ENCODE measurements at places on chromosomes 12 and 14.

- peak; percentile 74 for DNase-seq
Measured at GRCh38 chr14:99590746-99591555, 13.1 kb downstream of the CCDC85C start.

DNA sequence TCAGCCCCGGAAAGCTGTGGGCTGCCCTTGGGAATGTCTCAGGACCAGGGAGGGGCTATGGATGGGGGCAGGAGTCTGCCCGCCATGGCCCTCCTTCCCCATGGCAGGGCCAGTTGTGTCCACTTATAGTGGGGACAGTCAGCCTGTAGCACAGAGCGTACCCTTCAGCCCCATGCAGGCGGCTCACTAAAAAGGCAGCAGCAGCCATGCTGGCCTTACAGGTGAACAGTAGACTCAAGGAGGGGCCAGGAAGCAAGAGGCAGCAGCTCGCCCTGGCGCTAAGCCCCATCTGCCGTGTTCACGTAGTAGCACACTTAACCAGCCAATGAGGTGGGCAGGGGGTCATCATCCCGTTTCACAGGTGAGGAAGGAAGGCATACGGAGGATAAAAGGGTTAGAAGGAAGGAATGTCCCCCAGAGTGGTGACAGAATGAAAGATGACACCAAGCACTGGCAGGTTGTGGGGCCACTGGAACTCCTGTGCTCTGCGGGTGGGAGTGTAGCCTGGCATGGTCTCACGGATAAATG is 52.7 kb downstream of the FAM222A start:
- DNase-seq = no peak

- DNase-seq = no peak
Measured at GRCh38 chr12:34547276-34547675, 525.0 kb downstream of the ALG10 start.

- DNase-seq = no peak
Measured at GRCh38 chr14:44317441-44317746, 189.7 kb downstream of the FSCB start.

DNA sequence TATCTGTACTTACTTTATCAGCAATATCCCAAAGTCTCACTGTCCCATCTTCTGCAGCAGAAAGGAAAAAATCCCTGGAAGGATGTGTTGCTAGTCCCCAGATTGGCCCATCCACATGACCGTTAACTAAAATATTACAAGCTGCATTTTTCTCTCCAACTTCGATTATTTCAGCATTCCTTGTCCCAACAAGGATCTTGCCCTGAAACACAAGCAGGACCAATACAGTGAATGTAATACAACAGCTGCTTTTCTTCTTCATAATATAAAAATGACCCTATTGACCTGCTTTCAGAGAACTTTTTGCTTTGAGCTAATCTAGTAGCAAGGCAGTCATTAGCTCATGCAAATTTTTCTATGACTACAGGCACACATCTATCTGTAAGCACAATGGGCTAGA is 58.3 kb downstream of the ZC3H14 start:
- DNase-seq = peak; percentile 21

Measured in IMR-90 (cell line).